NCI-H1694 treated with DMSO at 0.1 percent for 48 hours (cell line): ENCODE measurements at places on chromosomes 4 and X.
A peak's percentile ranks its signal among the peaks of the same experiment; 100 is the strongest.

DNA sequence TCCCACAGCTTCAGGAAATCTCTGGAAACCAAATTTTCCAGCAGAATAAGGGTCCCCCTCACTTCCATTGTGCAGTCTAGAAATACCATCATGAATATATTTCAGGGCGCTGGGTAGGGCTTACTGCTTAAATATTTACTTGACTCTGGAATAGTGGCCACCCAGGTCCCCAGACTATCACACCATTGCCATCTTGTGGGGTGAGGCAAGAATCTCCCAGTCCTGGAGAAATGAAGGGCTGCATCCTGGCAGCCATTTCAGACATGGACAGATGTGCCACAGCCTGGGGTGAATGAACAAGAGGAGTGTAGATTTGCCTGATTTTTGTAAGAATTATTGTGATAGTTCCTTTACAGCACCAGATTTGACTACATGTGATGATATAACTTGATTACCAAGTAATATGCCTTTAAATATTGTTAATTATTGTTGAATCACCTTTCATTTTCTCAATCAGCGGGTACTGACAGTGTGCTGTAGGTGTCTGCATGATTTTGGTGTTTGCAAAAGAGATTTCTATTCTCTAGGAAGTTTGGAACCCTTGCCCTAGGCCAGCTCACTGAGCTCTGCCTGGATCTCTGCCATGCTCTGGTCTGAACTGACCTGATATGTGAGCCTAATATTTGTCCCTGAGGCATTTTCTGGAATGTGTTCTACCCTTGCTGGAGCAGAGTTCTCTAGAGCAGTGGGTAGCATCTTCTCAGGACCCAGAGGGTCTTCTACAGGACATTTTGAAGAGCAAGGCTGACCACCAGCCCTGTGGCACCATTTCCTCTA lies 183.4 kb downstream of the KIT start:
- no peak for DNase-seq

DNA sequence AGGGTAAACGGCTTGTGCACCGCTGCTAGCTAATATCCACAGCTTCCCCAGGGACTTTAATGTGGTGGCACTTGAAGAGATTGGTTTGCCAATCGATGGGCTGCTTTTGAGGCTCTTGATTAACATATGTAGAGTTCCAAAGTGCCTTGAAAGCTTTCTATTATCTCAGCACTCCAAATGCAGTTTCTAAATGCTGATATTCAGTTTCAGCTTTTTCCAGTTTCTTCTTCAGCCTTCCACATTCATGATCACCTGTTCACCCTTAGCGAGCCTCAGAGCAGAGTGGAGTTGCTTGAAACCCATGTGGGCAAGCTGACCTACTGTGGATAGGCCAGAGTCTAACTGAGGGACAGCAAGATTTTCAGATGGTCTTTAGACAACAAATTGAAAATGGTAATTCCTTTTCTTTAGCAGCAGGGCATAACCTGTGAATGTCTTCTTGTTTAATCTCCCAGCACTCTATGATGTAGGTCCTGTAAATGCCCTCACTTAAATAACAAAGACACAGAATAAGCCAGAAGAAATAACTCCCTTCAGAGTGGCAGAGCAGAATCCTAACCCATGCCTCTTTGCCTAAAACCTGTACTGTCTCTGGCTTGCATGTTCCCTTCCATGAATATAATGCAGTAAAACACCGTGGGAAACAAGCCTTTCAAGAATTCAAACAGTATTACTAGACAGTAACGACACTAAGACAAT lies 99.8 kb downstream of the TSPAN5 start:
- DNase-seq: no peak

DNA sequence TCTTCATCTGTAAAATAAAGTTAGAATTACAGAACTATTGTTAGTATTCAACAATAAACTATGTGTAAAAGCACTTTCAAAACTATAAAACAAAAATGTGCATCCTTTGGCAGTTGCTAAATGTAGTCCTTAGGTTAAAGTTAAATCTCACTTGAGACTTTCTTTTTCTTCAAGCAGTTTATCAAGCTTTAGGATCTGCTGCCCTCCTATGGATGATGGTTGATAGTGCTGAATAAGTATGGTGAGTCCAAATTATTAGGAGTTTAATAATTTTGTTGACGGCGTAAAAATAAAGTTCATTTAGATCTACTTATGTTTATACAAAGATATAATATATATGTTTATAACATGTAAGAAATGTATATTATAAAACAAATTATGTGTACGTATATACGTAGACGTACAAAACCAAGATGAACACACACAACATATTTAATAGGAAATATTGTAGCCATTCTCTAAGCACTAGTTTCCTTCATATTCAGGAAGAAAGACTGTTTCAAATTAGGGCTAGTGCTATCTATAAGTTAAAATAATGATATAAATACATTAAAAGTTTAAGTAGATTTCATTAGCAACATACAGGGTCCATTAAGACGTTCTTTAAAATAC lies 22.3 kb downstream of the UGT2A2 start:
- peak; percentile 3 for DNase-seq

GRCh38 chr4:43778187-43778915 lies 670.3 kb downstream of the KCTD8 start:
- DNase-seq: no peak

DNA sequence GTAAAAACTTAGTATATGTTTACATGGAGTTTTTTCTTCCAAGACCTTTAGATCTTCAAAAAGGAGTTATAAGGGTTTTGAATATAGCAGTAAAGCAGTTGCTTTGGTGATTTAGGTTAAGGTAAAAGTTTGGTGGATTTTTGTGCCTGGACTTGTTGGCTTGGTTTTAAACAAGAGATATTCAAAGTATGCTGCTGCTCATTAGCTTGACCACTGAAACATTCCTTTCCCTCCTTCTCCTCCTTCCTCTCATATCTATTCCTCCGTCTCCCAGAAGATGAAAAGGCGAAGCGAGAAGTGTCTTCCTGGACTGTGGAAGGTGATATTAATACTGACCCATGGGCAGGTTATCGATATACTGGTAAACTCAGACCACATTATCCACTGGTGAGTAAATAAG lies 38.4 kb downstream of the METAP1 start:
- no peak for DNase-seq

DNA sequence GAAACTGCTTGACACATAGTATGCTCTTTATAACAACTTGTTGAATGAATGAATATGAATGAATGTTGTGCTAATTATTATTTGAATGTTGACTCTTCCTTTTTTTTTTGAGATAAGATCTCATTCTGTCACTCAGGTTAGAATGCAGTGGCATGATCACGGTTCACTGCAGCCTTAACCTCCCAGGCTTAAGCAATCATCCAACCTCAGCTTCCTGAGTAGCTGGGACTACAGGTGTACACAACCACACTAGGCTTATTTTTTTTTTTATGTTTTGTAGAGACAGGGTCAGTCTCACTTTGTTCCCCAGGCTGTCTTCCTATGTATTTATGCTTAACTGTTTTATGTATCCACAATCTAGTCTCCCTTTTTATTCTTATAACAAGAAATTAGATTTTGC lies 114.7 kb upstream of the WDFY3 start:
- no peak for DNase-seq

DNA sequence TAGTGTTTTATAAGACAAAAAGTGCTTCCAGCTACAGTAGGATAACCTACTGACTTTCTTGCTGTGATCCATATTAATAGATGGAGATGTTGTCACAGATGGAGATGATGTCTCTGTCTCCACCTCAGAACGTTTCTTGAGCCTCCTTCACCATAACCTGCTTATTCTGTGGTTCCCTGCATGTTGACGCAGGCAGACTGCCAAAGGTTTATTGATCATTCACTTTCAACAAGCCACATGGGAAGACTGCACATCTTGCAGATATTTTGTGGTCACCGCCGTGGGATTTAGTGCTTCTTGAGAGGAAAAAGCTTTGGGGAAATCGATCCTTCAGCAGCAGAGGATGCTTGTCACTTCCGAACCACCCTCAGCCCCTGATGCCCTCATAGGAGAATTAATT lies 943.0 kb upstream of the PRKX start:
- DNase-seq: no peak

DNA sequence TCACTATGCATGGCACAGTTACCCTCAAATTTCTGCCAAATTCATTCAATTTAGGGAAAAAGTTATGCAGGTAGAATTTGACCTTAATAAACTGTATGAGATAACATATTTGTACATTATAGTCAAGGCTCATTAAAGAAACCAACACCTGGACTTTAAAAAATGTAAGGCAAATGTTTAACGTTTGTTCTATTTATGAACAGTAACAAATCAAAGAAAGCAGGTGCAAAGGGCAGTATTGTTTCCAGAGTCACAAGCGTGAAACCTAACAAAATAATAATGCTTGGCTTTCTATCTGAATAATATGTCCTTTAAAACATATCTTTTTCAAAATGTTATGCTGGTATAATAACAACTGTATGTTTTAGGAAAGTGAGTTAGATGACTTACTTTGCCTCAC lies 41.2 kb downstream of the LIN54 start:
- DNase-seq: no peak

GRCh38 chrX:47483306-47484268 lies 565 bp upstream of the ZNF41 start:
- DNase-seq: peak; percentile 15

DNA sequence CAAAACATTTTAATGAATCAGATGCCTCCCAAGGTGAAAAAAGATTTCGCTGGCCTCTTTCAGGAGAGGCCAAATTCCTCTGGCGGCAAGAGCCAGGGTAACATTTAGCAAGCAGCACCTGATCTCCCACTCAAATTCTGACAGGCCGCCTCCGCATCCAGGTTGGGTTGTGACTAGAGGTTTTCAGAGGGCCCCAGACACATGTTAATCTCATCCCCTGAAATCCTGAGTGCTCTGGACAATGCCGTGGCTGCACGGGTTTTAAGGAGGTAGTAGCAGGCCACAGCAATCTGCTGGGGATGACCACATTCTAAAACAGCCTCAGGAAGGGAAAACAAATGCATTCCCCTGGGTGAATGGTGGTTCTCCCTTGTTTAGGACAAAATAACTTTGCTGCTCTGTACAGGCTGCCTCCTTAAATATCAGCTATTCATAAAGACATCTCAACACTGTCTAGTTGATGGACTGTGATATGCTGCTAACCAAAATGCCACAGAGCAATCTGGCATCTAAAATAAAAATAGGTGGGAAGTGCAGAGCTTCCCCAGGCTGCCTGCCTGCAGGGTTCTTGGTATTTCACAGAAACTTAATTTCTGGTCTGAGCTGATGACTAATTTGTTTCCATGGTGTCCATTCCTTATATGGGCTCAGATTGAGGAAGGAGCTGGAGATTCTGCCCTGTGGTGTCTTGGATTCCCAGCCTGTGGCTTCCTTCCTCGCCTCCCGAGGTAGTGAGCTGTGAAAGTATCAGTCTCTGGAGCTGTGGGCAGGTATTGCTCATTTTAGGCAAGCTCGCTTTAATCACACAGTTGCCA lies 202.0 kb downstream of the DCLK2 start:
- DNase-seq: no peak

DNA sequence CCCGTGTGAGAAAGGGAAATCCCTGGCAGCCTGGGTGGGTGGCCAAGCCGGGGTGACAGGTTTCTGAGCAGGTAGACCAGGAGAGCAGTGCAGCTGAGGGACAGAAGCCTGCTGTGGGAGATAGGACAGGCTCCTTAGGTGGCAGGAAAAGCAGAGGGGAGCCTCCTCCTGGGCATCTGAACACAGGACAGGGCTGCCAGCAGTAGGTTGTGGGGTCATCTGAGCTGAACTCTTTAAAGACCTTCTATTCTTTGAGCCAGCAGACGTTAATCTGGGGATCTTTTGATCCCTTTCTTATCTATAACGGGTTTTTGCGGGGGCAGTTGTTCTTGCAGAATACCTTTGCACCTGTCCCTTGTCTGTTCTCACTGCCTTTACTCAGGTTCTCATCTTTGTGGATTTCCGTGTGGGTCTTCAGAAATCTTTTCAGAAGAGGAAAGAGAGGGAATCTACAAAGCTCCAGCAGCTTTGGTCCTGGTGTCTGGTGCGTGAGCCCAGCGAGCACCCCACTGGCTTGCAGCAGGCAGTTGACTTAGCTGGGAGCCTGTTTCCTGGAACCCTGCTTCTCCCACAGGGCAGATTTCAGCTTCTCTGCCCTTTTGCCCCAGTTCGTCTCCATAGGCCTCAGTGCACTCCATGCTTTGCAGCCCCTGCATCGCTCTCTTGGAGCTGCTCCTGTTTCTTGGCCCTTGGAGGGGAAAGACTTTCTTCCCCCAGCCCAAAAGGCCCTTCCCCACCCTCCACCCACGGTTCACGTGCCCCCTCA lies 35.8 kb upstream of the TADA2B start:
- no peak for DNase-seq

- no peak for DNase-seq
Observed at GRCh38 chr4:156328882-156329281, 375.2 kb upstream of the CTSO start.

- no peak for DNase-seq
Observed at GRCh38 chr4:136281889-136282288, 1250.4 kb downstream of the PCDH18 start.

DNA sequence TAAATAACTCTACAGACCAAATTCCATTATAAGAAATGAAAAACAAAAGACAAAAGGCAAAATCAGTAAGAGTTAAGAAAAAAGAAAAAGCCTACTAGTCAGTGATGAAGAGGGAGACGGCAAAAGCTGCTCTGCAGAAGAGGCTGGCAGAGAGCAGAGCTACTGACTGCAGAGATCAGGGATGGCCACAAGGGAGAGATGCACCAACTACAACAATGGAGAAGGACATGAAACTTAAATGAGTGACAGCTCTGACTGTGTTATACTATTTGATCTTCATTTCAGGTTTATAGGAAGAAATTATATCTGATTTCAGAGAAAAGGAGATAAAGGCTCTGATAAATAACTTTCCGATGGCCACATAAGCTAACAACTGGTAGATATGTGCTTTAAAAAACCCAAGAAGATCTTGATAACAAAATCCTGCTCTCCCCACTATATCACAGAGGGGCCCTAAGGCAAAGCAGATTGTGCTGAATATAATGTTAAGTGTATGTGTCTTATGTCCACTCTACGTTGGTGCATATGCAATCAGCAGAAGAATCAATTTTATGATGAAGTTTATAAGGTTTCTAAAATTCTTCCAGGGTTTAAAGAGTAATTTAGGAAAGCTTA lies 58.4 kb upstream of the COX18 start:
- DNase-seq: no peak

GRCh38 chr4:68076194-68076593 lies 53.5 kb downstream of the TMPRSS11F start:
- no peak for DNase-seq

DNA sequence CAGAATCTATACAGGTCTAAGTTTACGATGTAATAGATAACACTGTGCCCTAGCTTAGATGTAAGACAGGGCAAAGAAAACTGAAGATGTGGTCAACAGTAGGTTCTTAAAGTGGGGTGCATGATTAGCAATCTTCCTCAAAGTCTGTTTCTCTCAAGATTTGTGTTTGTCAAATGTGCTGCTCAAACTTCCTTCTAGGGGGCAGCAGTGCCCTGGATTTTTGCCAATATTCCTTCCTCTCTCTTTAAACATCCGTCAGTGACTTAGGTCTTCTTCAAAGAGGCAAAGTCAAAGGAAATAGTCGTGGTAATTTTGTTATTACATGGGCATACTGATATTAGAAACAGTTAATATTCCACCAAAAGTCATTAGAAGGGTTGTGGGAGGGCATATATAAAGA lies 4.2 kb upstream of the PDHA2 start:
- DNase-seq: no peak

- DNase-seq: peak; percentile 80
Observed at GRCh38 chrX:129529685-129530281, 6.5 kb upstream of the SMARCA1 start.

GRCh38 chrX:3651277-3651676 lies 62.2 kb downstream of the PRKX start:
- DNase-seq: peak; percentile 1

- DNase-seq: no peak
Observed at GRCh38 chrX:71912156-71912555, 1.5 kb downstream of the NHSL2 start.
